Esophagus muscularis mucosa (tissue), 4 donors: ENCODE measurements at places on chromosomes 1 and 21. TPM values are rescaled to one million over a fixed set of nuclear protein-coding genes. Genes with fewer than 3 reads are reported as not detected.

Gene RGS8
- 0.06 TPM for total RNA-seq

Gene MCOLN2
- 0.83 TPM for total RNA-seq

- peaks cover 30% of the 10 kb centered on the region for H3K36me3 ChIP-seq
- H3K4me3 ChIP-seq = no peak overlapping the region
- no peak for DNase-seq
- H3K27ac ChIP-seq = peak overlapping the region; percentile 92
- peaks cover 48% of the 10 kb centered on the region for H3K4me1 ChIP-seq
- no peaks in the 10 kb centered on the region for H3K27me3 ChIP-seq
Observed at GRCh38 chr1:52057876-52058415, 1.9 kb downstream of the BTF3L4 start.

DNA sequence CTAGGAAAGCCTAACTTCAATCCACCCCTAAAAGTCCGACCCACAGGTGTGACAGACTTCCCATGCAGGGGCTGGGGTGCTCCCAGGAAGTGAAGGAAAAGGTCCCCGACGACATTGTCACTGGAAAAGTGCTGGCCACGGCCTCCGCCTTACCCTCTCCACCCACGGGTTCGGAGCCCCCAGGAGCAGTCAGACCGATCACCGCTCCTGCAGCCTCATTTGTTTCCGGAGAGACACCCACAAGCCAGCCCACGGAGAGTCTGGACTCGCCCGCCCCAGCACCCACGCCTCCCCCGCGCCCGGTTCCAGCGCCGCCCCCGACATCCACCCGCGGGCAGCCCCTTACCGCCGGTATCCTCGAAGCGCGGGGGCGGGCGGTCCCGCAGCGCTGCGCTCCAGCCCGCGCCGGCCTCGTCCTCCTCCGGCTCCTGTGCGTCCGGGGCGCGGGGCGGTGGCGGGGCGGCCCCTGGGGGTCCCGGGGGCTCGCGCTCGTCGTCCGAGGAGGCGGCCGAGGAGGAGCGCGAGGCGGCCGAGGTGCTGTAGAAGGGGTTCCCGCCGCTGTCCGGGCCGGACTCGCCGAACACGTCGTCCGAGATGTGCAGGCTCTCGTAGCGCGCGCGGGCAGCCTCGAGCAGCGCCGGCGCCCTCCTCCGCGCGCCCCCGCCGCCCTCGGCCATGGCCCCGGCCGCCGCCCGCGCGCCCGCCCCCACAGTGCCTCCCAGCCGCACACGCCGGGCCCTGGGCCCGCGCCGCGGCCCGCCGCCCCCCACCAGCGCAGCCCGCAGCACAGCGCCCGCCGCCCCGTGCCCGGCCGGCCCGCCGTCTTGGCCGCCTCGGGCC is 660 bp downstream of the PGBD5 start:
- H3K4me1 ChIP-seq = peaks cover 20% of the 10 kb centered on the region
- peak; percentile 62 for DNase-seq
- H3K4me3 ChIP-seq = peak overlapping the region; percentile 41
- no peak overlapping the region for H3K27ac ChIP-seq

DNA sequence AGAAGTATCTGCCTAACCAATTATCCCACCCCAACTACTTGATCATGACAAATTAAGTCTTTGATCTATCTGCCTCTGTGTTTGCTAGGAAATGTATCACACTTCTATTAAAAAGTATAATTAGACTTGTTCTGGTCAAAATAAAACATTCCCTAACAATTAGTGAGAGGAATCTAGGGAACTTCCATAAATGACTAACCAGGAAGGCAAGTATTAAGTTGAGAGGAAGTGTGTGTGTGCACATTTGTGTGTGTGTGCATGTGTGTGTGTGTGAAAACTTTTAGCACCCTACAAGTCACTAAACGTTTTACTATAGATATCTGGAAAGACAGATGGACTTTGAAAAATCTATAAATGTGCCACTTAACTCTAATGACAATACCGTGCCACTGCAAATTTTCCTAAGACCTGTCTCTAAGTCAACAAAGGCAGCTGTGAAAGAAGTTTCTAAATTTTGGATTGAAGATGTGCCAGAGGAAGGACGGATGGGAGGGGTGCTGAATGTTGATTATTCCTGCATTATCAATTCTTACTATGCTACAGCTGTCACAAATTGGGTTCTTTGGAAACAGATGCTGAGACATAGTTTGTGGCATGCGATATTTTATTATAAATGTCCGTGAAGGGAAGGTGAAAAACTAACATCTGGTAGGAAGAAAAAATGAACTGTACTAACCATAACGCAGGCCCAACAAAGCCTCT is 567.1 kb downstream of the PTPRC start:
- no peak for DNase-seq
- no peak overlapping the region for H3K4me3 ChIP-seq

DNA sequence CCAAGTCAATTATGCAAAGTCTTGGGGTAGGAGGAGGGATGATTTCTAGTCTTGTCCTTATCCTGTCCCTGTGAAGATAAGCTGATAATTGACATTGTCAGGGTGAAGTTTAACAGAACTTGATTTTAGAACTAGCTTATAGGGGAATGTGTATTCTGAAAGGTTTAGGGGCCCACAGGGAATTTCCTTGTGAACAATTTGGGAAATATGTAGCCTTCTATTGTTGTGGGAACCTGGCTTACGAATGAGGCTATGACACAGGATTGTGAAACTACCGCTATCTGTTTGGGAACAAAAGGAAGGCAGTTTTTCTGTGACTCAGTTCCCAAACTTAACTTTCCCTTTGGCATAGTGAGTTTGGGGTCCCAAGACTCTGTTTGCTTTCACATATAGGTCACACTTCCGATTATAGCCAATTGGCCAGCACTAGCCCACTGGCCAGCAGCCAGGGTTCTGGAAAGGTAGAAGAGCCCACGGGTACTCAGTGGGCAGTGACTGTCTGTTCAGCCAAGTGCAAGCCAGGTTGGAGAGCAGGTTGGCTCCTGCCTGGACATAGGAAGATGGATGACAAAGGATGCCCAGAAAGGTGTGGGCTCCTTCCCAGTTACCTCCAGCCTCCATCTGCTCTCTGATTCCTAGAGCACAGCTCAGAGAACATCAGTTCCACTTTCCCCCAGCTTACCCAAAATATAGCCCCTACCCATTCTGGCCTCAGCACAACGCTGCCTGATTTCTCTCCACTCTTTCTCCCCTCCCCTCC is 35.5 kb downstream of the H3-3A start:
- H3K27ac ChIP-seq = no peak overlapping the region
- H3K27me3 ChIP-seq = no peaks in the 10 kb centered on the region
- no peak overlapping the region for H3K4me3 ChIP-seq
- no peak for DNase-seq
- H3K4me1 ChIP-seq = peaks cover 14% of the 10 kb centered on the region

GRCh38 chr21:38798481-38798882 is 7.2 kb upstream of the ETS2 start:
- no peak overlapping the region for H3K27ac ChIP-seq
- H3K4me1 ChIP-seq = no peaks in the 10 kb centered on the region
- no peak for DNase-seq
- H3K36me3 ChIP-seq = no peaks in the 10 kb centered on the region
- no peaks in the 10 kb centered on the region for H3K27me3 ChIP-seq
